ENCODE measurements at places on chromosomes 13 and 19. TPM values are rescaled to one million over a fixed set of nuclear protein-coding genes. Genes with fewer than 3 reads are reported as not detected.

The ZNF813 gene
- 1.8 TPM for total RNA-seq

The CYSLTR2 gene
- total RNA-seq, result 6.8 TPM

The TYROBP gene
- 46.8 TPM for total RNA-seq

The CNOT3 gene
- total RNA-seq, result 26.5 TPM

The KLK12 gene
- total RNA-seq, result not detected

The ZFP82 gene
- total RNA-seq, result 6.0 TPM

The NLRP11 gene
- total RNA-seq, result not detected

The CYP2F1 gene
- not detected for total RNA-seq

The C19orf67 gene
- not detected for total RNA-seq
